Activated CD4-positive, CD25-positive, alpha-beta regulatory T cell treated with anti-CD3 and anti-CD28 coated beads, Interleukin-2, amount 50 U/mL, for 16 hours (primary cell): ENCODE measurements at places on chromosomes 11 and 22.
A peak's percentile ranks its signal among the peaks of the same experiment; 100 is the strongest.

DNA sequence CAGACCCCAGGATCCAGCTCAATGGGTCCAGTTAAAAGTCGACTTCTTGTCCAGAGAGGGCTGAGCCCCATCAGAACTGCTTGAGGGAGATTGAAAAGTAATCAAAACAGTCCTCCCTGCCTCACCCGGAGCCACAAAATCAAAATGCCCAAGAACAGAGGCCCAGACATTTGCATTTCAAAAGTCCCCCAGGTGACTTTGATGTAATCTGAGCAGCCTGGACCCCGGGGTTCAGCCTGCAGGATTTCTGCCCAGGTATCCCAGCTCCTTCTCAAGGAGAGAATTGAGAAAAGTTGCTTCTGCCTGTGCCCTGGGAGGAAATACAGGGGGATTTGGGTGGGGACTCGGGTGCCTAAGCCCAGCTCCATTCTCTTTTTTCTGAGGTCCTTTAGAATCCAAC lies 1385.0 kb downstream of the TBC1D22A start:
- DNase-seq: no peak

GRCh38 chr11:120571476-120571875 lies 59.9 kb downstream of the GRIK4 start:
- no peak for DNase-seq

- peak; percentile 23 for DNase-seq
Observed at GRCh38 chr11:57482782-57483561, 22.6 kb downstream of the RTN4RL2 start.

GRCh38 chr11:122085264-122085663 lies 30.8 kb downstream of the BLID start:
- no peak for DNase-seq

GRCh38 chr22:20810645-20811044 lies 36.7 kb downstream of the SERPIND1 start:
- no peak for DNase-seq

DNA sequence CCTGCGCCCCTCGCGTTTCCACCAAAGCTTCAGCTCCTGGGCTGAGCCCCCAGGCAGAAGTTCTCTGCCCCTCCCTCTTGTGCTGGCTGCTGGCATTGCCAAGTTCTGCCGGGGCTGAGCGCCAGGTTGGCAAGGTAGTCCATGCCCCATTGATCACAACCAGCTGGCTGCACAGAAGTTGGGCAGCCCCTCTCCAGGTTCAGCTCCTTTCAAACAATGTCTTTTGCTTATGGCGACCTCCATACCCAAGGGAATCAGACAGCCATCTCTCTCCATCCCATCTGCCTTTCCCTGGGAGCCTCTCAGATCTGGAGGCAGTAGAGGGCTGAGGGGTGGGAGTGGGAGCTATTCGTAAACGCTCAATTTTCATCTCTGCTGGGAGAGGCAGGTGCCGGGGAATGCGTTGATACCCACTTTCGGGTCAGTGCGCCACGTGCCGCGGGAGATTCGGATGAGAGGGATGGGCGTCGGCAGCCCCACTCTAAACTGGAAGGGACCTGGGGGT lies 1.5 kb downstream of the ADAMTS8 start:
- DNase-seq: no peak

- DNase-seq: no peak
Observed at GRCh38 chr22:20022978-20023613, 2.2 kb downstream of the TANGO2 start.

DNA sequence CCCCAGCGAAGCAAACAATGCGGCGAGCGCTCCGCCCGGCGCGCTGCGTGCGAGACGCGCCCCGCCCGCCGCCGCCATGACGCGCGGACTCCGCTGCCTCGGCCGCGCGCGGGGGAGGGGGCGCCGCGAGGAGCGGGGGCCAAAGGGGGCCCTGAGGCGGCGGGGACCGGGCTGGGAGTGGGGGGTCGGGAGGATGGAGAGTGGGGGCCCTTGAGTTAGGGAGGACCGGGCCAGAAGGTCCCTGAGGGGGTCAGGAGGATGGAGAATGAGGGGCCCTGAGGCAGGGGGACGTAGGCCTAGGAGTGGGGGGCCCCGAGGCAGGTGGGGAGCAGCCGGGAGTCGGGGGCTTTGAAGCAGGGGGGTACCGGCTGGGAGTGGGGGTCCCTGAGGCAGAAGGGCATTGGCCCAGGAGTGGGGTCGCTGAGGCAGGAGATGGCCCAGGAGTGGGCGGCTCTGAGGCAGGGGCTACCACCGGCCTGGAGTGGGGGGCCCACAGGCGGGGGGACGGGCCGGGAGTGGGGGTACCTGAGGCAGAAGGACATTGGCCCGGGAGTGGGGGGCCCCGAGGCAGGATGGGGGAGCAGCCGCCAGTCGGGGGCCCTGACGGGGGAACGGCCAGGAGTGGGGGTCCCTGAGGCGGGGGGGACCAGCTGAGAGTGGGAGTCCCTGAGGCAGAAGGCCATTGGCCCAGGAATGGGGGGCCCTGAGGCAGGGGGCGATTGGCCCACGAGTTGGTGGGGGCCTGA lies at the start of gene BRD1:
BRD1 (minus strand) TSS at position 21 of the 746 bp plus-strand sequence. CDS start 3,556 bp downstream, outside the sequence.
- no peak for DNase-seq

GRCh38 chr11:117610901-117611300 lies 186.1 kb downstream of the DSCAML1 start:
- no peak for DNase-seq

DNA sequence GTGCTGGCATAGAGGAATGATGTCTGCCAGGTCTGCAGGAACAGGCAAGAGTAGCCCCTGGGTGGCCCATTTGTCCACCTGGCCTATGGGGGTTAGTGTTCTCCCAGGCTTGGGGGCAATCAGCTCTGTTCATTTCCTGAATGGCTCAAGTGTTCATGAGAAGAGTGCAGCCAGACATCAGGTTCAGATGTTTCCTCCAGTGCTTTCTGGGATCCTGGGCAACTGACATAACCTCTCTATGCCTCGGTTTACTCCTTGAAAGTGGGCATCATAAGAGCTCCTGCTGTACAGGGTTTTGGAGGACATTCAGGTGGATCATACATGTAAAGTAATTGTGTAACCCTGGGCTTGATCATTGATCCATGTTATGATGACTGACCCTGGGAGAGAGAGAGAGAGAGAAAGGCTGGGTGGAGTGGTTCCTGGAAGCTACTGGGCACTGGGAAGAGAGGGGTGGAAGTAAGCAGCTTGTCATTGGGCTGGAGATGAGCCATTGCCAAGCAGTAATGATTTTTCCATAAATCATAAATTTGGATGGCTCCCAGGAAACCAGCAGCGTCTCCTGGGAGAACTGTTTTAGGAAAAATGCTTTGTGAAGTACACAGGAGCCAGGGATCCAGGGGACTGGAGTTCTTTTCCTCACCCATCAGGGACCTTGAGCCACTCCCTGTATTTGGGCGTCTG lies 30.2 kb upstream of the ACCSL start:
- DNase-seq: no peak

GRCh38 chr11:134754521-134755198 lies 342.6 kb upstream of the B3GAT1 start:
- DNase-seq: no peak

GRCh38 chr11:13261591-13262061 lies 16.0 kb upstream of the BMAL1 start:
- no peak for DNase-seq

DNA sequence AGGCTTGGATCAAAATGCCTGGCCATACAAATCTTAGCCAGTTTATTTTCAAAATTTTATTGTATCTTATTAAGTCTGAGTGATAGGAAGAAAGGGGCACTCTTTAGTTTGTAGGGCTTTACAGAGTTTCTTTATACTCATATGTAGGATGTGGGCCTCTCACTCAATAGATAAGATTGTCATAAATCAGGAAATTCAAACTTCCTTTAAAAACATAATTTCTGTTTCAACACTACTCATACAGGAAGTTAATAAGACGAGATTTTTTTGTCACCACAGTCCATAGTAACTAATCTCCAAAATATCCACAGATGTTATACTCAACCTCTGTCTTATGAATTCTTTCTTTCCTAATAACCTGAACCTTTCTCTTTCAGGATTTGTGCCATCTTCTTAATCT lies 13.3 kb upstream of the OR56B4 start:
- DNase-seq: no peak

- DNase-seq: no peak
Observed at GRCh38 chr11:71499546-71499945, 27.5 kb upstream of the KRTAP5-7 start.

GRCh38 chr11:13038366-13038765 lies 29.2 kb downstream of the RASSF10 start:
- no peak for DNase-seq

- no peak for DNase-seq
Observed at GRCh38 chr11:68021167-68021787, 9.2 kb upstream of the NDUFS8 start.

GRCh38 chr22:41491374-41492100 lies 22.6 kb downstream of the ACO2 start:
- DNase-seq: no peak

GRCh38 chr11:4433856-4434255 lies 15.2 kb upstream of the OR52K2 start:
- DNase-seq: no peak

DNA sequence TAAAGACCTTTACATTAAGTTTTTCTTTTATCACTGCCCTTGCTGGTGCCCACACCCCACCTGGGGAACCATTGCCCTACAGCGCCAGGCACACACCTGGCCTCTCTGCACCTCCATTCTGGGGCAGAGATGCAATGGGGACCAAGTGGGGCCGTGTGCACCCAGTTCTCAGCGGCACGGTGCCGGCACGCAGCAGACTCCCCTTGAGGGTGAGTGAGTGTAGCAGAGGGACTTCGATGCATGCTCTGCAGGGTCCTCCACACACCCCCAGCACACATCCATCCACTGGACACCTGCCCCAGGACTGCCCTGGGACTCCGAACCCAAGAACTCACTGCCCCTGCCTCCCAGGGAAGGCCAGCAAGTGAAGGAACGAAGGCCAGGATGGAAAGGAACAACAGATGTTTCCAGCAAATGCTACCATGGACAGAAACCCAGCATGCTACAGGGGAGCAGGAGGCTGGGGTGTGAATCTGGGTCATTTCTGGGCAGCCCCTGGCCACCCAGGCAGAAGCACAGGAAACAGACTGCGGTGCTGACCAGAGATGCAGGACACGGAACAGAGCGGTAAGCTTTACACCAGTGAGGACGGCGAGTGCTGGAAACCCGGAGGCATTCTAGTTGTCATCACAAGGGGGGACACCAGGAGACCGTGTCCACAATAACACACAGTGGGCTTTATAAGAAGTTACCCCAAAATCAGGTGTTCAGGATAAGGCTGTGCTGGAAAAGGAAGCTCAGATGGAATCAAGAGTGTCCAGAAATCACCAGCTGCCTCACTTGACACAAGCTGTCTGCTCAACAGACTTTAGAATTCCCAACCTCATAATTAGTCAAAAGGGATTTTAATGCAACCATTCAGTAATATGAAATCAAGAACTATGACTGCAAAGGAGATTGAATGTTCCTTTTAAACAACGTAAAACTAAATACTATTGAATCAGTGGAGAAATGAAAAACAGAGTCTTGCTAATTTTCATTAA lies 32.7 kb upstream of the MOB2 start:
- no peak for DNase-seq

GRCh38 chr22:34797826-34798225 lies 268.1 kb upstream of the ISX start:
- no peak for DNase-seq

- DNase-seq: no peak
Observed at GRCh38 chr11:64524534-64525042, 66.4 kb upstream of the SLC22A12 start.
